Tibial nerve (tissue), 4 donors: ENCODE measurements at places on chromosomes 6 and 20. TPM values are rescaled to one million over a fixed set of nuclear protein-coding genes. Genes with fewer than 3 reads are reported as not detected.

RNF182 gene
- 2.1 TPM for total RNA-seq

BPIFB1 gene
- not detected for total RNA-seq

MDFI gene
- 27.3 TPM for total RNA-seq

CRISP3 gene
- not detected for total RNA-seq

HCRTR2 gene
- not detected for total RNA-seq

RSPH9 gene
- 0.63 TPM for total RNA-seq

GRCh38 chr20:15012566-15012965 is 675.2 kb upstream of the FLRT3 start:
- DNase-seq: no peak

DNA sequence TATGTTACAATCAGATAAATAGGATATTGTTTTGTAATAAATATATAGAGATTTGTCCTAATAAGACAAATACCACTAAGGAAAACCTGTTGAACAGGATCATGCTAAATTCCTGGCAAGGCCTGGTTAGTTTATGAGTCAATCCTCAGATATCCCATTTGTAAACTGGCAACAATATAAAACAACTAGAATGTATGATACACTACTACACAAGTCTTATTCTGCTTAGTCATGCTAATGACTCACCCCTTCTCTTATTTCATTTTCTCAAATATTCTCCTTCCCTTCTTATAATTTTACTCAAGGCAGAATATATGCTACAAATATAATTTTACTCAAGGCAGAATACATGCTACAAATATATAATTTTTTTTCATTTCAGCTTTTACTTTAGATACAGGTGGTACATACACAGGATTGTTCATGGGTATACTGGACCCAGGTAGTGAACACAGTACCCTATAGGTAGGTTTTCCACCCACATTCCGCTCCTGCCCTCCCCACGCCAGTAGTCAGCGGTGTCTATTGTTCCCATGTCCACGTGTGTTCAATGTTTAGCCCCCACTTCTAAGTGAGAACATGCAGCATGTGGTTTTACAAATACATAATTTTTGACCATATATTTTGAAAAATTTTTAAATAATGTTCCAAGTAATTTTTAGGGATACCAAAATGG is 6.3 kb downstream of the OSER1 start:
- DNase-seq: no peak

GRCh38 chr6:86595641-86596040 is 341.7 kb upstream of the HTR1E start:
- no peak for DNase-seq

DNA sequence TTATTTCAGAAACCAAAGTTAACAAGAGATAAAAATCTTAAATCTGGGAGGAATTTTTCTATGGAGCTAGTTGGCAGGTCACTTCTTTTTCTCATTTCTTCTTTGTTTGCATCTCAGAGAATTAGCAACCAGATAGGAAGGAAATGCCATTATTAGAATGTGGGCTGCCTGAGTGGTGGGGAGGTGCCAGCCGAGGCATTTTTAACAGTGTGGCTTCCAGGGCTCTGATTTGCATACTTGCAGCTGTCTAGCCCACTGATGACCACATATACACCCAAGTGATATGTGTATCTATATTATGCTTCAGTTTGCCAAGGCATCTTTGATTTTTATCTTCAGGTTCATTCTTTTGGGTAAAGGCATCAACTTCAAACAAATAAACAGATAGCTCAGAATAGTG is 206.7 kb downstream of the CLIC5 start:
- DNase-seq: no peak

DNA sequence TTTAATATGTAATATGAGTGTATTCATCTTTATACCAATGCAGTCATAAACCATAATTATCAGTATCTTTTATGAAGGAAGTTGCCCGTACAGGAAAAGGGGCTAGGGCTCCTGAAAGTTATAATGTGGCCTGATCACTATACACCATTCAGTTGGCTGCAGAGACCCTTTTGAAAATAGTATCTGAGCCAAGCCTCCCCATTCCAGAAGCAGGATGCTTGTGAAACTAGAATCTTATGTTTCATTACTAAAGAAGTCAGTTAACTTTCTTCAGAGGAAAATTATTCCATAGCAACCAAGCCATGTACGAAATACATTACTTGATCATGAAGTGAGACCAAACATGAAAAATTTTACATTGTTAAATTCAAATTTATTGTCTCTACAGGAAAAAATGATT is 251.5 kb upstream of the TCF21 start:
- DNase-seq: no peak

DNA sequence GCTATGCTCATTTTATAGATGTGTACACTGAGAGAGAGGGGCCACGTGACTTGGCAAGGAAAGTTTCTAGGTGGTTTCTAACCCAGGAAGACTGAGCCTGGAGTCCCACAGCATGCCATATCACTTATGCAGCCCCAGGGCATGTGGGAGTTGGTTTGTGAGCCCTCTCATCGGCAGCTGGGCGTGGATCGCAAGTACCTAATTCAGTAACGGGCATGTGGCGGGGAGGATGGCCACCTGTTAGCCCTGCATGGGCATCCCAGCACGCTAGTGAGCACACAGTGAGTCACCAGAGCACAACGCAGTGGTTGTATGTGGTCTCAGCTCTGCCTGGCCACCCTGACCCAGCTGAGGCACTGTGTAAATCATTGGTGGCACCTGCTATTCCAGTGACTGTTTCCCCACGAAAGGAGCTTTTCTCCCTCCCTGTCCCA is 88.3 kb downstream of the NINL start:
- DNase-seq: no peak

- no peak for DNase-seq
Observed at GRCh38 chr20:2032168-2032567, 38.3 kb upstream of the PDYN start.

DNA sequence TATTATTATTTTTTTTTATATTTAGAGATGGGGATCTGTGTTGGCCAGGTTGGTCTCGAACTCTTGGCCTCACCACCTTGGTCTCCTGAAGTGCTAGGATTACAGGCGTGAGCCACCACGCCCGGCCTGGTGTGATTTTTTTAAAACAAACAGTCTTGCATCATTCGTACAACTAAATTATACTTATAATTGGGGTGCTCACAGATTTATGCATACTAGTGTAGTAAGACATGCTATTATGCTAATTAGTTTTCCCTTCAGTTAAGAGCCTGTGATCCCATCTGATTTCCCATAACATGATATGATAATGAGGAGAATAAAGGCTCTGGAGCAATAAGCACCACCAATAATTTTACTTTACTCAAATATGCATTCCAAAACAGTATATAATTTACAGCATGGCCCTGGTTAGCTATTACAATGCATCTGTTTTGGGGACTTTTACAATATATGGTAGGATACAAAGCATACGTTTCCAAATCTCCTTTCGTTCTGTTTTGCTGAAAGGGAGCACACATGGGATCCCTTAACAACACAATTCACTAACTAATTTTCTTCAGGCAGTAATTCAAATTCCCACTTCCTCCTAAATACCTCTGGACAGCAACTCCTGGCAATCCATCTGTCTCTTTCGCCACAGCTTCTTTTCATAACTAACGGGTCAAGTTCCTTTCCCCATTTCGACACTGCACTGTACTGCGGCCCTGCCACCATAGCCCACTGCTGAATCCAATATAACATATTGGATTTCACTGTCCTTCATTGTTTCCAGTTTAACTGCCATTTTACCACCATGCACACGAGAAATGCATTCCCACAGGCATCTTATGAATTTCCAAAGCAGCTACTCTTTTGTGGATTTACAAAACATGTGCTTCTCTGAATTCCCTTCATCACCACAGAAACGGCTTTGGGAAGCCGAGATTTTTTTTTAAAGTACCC is 1.7 kb downstream of the NUDT3 start:
- DNase-seq: peak; percentile 68

- DNase-seq: no peak
Observed at GRCh38 chr6:37713529-37714119, 15.9 kb upstream of the MDGA1 start.

GRCh38 chr20:62303340-62304226 is 786 bp downstream of the ADRM1 start:
- no peak for DNase-seq

DNA sequence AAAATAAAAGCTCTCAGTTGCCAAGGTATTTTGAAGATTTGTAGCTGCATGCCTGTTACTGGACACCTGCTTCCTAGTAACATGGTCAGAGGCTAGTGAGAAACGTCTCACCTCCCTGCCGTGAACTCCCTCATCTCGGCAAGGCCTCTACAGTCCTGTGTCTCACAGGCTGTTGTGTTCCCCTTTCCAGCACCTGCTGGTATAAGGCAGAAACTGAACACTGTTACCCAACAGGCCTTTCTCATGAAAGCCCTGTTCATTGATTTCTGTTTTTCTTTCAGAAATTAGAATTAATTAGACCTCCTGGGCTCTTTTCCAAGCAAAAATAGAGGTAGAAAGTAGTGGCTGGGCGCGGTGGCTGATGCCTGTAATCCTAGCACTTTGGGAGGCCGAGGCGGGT is 17.6 kb upstream of the SRSF3 start:
- DNase-seq: no peak

- no peak for DNase-seq
Observed at GRCh38 chr6:30775104-30775503, 30.8 kb upstream of the IER3 start.

DNA sequence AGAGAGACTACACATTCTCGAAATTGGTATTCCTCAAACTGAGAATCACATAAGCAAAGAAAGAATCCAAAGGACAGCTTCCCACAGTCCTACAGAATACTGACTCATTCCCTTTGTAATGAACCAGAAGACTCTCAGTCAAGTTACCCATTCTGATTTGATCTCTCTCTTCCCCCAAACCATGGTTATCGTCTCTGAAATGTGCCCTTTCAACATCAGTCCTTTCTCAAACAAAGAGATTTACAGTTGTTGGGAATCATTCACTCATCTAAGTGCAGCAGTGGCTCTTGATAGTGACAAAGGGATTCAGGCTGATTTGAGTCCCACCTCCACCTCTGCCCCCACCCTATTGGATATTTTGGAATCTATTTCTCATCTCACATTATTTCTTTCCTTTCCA is 15.0 kb upstream of the RSPO3 start:
- DNase-seq: no peak

GRCh38 chr6:71134929-71135642 is 153.5 kb upstream of the OGFRL1 start:
- no peak for DNase-seq

DNA sequence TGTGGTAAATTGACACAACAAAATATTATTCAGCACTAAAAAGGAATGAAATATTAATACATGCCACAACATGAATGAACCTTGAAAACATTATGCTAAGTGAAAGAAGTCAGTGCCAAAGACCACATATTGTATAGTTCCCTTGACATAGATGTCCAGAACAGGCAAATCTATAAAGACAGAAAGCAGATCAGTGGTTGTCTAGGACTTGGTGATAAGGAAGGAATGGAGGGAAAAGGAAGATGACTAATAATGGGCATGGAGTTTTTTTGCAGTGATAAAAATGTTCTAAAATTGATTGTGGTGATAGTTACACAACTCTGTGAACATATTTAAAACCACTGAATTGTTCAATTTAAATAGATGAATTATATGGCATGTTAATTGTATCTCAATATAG is 32.5 kb downstream of the TBX18 start:
- no peak for DNase-seq

- DNase-seq: no peak
Observed at GRCh38 chr6:124423621-124424020, 538.6 kb upstream of the RNF217 start.
